Esophagus squamous epithelium (tissue), 5 donors: ENCODE measurements at places on chromosomes 5 and 9.

GRCh38 chr5:104998572-104998971, 1436.0 kb upstream of the NUDT12 start:
- DNase-seq: no peak

DNA sequence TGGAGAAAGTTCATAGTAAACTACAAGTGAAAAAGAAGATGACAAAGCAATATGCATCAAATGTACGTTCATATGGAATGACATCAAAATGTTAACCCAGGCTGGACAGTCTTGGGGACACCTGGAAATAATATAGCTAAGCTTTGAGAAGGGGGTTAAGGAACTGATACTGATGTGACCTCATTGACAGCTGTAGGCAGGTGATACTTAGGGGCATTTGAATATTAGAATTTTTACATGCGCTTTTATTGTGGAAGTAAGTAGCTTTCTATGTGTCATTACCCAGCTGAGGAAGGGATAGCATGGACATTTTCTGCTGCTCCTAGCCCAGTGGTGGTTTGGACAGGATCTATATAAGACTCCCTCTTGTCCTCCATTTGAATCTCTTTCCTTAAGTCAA, 299.7 kb downstream of the CWC27 start:
- no peak for DNase-seq

GRCh38 chr5:157596487-157596886, 20.9 kb upstream of the ADAM19 start:
- DNase-seq: no peak

- no peak for DNase-seq
These were observed 122.0 kb upstream of the RANBP3L start for GRCh38 chr5:36423578-36424307.

DNA sequence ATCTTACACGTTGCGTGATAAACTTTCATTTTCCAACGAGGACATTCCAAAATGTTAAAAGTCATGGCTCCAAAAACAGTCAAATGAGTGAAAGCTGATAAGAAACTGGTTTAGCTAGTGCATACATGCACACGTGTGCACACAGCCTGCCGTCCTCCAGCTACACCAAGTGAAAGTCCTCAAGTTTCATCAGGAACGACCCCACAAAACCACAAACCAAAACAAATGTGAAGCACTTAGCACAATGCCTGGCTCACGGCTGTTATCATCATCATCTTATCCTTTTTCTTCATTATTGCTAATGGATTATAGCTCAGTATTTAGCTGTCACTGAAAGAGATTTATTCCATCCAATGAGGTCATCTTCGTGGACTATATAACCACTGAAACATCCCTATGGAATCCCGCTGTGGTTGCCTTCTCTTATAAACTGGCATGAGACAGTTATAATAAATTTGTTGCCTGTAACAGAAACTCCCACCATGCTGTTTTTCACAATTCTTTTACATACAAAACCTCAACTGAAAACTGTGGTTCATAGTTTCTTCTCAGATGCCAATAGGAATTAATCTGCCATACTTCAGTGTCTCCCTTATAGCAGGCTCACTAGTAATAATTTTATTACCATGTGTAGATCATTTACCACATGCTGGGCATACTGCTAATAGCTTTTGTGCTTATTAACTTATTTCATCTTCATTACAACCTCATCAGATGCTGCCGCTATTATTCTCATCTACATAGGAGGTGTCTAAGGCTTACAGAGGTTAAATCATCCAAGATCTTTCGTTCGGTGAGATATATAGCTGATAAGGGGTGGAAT, 56.1 kb downstream of the SAXO1 start:
- no peak for DNase-seq

DNA sequence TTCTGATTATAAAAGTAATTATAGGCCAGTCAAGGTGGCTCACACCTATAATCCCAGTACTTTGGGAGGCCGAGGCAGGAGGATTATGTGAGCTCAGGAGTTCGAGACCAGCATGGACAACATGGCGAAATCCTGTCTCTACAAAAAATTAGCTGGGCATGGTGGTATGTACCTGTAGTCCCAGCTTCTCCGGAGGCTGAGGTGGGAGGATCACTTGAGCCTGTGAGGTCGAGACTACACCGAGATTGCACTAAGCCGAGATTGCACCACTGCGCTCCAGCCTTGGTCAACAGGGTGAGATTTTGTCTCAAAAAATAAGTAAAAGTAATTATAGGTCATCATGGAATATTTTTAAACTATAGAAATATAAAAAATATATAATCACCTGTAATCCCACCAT, 18.1 kb downstream of the IRF1 start:
- DNase-seq: no peak

GRCh38 chr5:53019320-53019719, 30.2 kb downstream of the ITGA2 start:
- DNase-seq: no peak

- DNase-seq: no peak
These were observed 113.0 kb downstream of the GIN1 start for GRCh38 chr5:103006921-103007320.

- no peak for DNase-seq
These were observed 42.7 kb downstream of the WDR36 start for GRCh38 chr5:111134864-111135263.

DNA sequence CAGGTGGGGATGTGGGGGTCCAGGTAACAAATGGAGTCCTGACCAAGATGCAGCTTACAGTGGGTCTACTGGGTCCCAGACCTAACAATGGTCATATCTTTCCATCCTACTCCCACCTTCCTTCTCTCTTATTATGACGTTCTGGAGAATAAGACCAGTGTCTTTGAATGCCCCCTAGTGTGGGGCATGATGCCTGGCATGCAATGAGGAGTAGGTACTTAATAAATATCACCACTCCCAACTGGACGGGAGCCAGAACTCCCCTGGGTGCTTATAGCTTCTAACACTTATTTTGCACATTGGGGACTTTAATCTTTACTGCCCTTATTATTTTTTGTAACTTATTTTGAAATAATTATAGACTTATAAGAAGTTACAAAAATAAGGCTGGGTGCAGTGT, 98.2 kb downstream of the NDFIP1 start:
- DNase-seq: no peak

- DNase-seq: no peak
These were observed 2.8 kb upstream of the CMYA5 start for GRCh38 chr5:79686799-79687198.

- DNase-seq: no peak
These were observed 164.7 kb upstream of the TARS1 start for GRCh38 chr5:33275921-33276627.

DNA sequence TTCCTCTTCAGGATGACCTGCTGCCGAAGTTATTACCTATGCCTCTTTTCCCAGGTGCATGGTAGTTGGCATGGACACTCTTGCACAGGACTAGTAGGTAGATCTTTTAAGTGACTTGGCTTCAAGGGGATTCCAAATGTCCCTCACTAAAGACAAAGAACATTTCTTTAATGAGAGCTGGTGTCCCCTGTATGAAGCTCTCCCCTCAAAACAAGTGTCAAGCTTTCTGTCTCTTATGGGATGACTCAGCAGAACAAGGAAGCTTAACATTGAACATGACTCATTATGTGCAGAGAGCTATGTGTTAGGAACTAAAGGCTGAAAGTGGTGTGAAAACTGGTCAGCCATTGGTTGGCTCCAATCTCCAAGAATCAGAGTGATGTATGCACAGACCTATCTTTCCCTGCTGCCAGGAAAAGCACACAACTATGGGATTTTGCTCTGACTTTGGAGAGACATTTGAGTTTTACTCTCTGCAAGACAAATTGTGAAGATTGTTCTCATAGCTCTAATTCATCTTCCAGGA, 120.5 kb downstream of the PRDM6 start:
- DNase-seq: no peak

GRCh38 chr5:35974570-35974969, 16.6 kb downstream of the UGT3A1 start:
- no peak for DNase-seq

GRCh38 chr9:125227761-125228160, 13.4 kb downstream of the HSPA5 start:
- DNase-seq: no peak

DNA sequence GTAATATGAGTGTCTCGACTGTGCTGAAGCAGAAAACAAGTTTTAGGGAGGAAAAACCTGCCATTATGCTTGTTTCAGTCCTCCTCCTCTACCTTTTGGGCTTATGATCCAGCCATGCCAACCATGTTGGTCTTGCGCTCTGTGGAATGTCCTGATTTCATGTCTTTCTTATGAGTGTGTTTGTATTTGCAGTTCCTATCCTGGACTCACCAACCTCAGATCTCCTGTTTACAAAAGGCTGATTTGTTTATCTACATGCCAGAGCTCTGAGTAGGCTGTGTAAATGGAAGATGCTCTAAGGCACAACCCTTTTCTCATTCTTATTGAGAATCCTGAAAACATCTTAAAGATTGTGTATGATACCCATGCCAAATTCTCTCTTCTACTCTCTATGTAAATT, 138.6 kb downstream of the ARHGEF28 start:
- DNase-seq: no peak

GRCh38 chr5:68848091-68848490, 245.7 kb upstream of the SLC30A5 start:
- no peak for DNase-seq

DNA sequence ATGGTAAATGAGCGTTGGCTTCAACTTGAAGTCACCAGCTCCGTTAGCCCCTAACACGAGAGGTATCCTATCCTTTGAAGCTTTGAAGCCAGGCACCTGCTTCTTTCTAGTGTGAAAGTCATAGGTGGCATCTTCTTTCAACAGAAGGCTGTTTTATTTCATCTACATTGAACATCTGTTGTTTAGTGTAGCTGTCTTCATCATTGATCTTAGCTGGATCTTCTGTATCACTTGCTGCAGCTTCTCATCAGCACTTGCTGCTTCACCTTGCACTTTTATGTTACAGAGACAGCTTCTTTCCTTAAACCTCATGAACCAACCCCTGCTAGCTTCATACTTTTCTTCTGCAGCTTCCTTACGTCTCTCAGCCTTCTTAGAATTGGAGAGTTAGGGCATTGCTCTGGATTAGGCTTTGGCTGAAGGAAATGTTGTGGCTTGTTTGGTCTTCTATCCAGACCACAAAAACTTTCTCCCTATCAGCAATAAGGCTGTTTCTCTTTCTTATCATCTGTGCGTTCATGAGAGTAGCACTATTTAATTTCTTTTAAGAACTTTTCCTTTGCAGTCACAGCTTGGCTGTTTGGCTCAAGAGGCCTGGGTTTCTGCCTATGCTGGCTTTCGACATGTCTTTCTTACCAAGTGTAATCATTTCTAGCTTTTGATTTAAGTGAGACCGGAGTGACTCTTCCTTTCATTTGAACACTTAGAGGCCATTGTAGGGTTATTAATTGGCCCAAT, 47.2 kb downstream of the PCSK5 start:
- no peak for DNase-seq

- no peak for DNase-seq
These were observed 122.4 kb downstream of the SNCAIP start for GRCh38 chr5:122434205-122434970.

DNA sequence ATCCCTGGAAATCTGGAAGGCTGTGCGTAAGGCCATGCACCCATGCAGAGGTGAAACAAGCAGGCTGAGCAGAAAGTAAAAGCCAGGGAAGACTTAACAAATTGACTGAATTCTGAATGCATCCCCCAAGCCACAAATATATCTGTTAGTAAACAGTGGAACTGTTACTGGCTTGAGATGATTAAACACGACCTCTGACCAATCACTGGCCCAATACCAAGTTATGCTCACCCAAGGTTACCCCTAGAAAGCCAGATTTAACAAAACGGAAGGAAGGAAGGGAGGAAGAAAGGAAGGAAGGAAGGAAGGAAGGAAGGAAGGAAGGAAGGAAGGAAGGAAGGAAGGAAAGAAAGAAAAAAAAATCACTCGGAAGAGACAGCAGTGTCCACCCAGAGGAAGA, 215.8 kb upstream of the CCNG1 start:
- DNase-seq: no peak

GRCh38 chr9:114035221-114035844, 42.8 kb downstream of the AMBP start:
- DNase-seq: no peak

- DNase-seq: no peak
These were observed 124.4 kb downstream of the RFX3 start for GRCh38 chr9:3401221-3401954.

GRCh38 chr9:84140535-84141101, 160.0 kb downstream of the RMI1 start:
- DNase-seq: no peak

GRCh38 chr9:110399983-110400382, 62.3 kb upstream of the TXNDC8 start:
- DNase-seq: no peak

GRCh38 chr9:38357350-38358114, 35.0 kb upstream of the ALDH1B1 start:
- no peak for DNase-seq

DNA sequence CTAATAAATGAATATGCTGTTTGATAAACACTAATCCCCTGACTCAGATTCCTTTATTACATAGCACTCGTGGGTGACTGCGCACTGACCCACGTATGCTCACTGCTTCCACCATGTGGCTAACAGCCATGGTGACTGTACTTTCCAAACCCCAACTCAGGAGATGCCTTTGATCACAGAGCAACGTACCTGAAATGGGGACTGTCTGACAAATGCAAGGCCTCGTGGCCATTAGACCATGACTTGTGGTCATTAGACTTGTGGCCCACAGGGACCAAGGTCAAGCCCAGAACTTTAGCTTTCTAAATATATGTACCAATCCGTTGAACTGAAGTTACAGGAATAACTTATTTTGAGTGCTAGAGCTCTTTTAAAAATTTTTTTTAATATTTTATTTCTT, 46.6 kb downstream of the CYFIP2 start:
- DNase-seq: no peak

DNA sequence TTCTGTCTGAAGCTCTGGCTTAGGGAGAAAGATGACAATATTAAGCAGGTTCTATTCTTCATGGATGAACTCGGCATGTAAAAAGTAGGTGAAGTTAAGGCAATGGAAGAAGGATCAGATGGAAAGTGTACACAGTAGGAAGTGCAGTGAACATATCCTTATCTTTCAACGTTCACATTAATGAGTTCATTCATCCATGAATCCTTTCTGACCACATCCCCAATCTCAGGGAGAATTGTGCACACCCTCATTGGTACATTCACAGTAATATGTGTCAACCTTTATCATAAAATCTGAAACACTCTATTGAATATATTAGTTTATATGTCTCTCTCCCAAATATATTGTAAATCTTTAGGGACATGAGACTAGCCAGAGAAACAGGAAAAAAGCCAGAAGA, 5.5 kb downstream of the GIN1 start:
- DNase-seq: no peak

GRCh38 chr5:14925326-14925725, 53.7 kb upstream of the ANKH start:
- DNase-seq: no peak

- no peak for DNase-seq
These were observed 324.4 kb downstream of the ENC1 start for GRCh38 chr5:74316064-74316603.

GRCh38 chr9:19424176-19424779, 15.5 kb downstream of the ACER2 start:
- no peak for DNase-seq
